ENCODE measurements at places on chromosomes 1 and 21.

GRCh38 chr1:156767879-156768604, 707 bp downstream of the PRCC start:
- peak; percentile 43 for DNase-seq

- no peak for DNase-seq
These were observed 14.6 kb upstream of the COL16A1 start for GRCh38 chr1:31718327-31718897.

DNA sequence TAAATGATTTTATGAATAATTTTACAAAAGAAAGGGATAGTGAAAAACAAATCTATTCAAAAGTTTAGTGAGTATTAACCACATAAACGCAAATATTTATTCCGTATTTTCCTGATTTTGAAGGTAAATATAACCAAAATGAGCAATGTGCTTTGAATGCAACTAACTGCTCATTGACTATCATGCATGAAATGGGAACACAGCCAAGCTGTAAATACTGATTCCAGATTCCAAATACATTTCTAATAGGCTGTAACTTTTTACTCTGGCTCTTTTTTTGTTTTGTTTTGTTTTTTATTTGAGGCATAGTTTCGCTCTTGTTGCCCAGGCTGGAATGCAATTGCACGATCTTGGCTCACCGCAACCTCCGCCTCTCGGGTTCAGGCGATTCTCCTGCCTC, 41.8 kb downstream of the SELENOF start:
- DNase-seq, result no peak

DNA sequence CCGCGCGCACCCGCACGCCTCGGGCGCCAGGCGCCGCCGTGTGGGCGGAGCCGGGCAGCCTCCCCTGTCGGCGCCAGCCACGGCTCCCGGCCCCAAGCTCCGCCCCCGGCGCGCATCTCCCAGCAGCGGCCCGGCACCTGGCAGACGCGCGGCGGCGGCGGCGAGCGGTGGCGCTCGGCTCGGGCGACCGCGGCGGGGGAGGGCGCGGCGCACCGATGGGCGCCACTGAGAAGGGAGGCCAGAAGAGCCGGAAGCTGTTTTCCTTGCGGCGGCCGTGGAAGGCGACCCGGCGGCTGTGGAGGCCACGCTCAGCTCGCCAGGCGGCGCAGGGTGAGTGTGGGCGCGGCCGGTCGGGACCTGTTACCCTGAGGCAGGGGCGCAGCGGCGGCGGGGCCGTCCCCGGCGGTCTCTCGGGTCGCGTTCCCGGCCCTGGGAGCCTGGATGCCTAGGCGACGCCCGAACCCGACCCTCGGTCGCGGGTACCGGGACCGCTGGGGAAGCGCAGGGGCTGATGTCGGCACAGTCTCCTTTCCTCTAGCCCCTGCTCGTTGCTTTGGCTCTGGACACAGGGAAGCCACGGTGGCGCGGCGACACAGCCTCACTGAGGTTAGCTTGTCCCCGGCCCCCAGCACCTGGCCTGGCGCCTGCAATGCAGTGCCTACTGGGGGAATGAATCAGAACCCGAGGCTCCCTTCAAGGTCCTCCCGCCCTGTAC, 54.9 kb upstream of the DNAJC6 start:
- DNase-seq, result peak; percentile 76

- DNase-seq, result no peak
These were observed 12.2 kb downstream of the PLEKHO1 start for GRCh38 chr1:150161747-150162581.

- no peak for DNase-seq
These were observed 16.5 kb downstream of the MYBPH start for GRCh38 chr1:203158960-203159665.

- DNase-seq, result no peak
These were observed 149.9 kb downstream of the MRPL39 start for GRCh38 chr21:25457411-25457810.

DNA sequence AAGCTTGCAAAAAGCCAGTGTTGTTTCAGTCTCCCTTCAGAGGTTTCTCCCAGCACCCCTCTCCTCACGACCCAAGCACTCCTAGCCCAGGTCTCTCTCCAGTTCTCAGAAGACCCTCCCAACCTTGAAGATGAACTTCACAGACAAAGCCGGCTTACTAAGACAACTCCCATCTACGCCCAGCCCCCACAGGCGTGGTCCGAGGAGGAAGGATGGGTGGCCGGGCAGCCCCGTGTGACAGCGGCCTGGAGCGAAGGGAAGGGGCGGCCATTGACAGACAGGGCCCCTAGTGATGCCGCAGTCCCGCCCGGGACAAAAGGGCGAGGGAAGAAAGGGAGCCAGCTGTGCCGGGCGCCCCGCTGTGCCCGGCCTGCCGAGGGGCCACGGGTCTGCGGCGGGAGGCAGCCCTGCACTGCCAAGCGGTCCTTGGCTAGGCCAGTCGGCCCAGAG, 6.9 kb downstream of the PAX7 start:
- no peak for DNase-seq

DNA sequence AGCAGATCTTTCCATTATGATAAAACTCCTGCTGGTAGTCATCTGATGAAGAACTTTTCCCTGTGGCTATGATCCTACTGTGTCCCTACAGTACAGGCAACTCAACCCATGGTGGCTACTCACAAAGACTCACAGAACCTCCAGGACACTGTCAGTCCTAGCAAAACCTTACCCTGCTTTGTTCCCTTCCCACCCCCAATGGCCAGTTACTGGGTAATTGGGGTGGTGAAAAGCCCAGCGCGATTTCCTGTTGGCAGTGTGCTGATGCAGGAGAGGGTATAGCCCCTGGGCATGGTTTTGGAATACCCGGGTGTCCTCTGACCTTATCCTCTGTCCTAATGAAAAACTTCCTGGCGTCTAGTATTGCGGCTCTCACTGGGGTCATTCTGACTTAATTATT, 533 bp upstream of the RGL1 start:
- no peak for DNase-seq

GRCh38 chr1:234827656-234828055, 217.7 kb upstream of the IRF2BP2 start:
- no peak for DNase-seq

- no peak for DNase-seq
These were observed 46.9 kb downstream of the ARHGEF10L start for GRCh38 chr1:17586172-17586964.

DNA sequence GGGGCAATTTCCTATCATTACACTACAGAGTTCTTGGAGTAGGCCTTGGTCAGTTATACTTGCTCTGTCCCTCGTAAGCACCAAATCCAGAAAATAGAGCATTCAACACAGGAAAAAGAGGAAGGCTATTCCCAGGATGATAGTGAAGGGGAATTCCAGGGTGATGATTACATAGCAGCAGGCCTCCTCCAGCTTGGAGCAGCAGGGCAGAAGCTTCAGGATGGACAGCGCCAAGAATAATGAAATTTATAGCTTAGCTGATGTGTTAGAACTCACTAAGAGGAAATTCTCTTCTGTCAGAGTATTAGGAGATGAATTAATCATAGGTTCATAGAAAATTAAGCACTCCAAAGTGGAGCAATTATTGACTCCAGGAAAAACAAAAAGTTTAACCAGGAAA, 10.8 kb upstream of the SMAP2 start:
- no peak for DNase-seq

- DNase-seq, result no peak
These were observed 27.1 kb upstream of the MTF2 start for GRCh38 chr1:93051961-93052360.

GRCh38 chr1:62794053-62794452, 10.1 kb downstream of the ATG4C start:
- DNase-seq, result no peak
